Stimulated activated CD4-positive, alpha-beta T cell treated with anti-CD3 and anti-CD28 coated beads, Interleukin-12 subunit alpha, Interleukin-12 subunit beta, amount 100 ng/mL, for 48 hours (primary cell): ENCODE measurements at places on chromosomes 6 and 20.

DNA sequence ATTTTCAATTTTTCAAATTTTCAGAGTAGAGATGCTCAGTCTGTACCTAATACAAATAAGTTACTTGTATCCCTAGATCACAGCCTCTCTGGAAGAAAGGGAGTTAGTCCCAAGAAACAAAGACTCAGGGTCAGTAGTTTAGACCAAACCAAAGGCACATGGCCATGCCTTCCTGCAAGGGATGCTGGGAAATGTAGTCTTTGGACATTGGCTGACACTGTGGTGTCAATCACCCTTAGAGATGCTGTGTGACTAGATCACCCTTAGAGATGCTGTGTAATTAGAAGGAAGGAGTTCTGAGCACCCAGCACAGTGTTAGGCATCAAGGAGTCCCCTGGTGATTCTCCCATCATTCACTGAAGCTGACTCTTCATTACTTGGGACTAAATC lies 202.1 kb downstream of the NFATC2 start:
- no peak for DNase-seq

- DNase-seq: no peak
Observed at GRCh38 chr6:74289884-74290283, 593.9 kb downstream of the CD109 start.

- peak; percentile 40 for DNase-seq
Observed at GRCh38 chr20:31833130-31833930, 12.1 kb downstream of the FOXS1 start.

- no peak for DNase-seq
Observed at GRCh38 chr6:75201021-75201420, 4.8 kb downstream of the COL12A1 start.

DNA sequence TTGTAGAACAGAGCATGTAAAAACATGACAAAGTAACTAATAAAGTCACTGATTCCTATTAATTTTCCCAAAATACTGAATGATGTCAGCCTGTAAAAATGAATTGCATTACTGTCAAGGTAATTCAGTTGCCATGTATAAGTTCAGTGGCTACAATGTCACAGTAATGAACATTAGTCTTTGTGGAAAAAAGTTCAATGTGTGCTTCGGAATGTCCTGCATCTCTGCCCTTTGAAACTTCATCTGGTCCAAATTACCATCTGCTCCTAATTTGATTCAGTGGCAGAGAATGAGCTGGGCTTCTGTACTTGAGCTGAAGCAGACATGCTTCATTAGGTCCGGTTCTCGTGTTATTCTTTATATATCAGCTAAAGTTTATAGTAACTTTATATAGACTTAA lies 567.4 kb downstream of the COL12A1 start:
- no peak for DNase-seq

GRCh38 chr6:12009876-12010634 lies 2.1 kb upstream of the HIVEP1 start:
- no peak for DNase-seq

GRCh38 chr6:38239719-38240451 lies 399.8 kb downstream of the BTBD9 start:
- no peak for DNase-seq

DNA sequence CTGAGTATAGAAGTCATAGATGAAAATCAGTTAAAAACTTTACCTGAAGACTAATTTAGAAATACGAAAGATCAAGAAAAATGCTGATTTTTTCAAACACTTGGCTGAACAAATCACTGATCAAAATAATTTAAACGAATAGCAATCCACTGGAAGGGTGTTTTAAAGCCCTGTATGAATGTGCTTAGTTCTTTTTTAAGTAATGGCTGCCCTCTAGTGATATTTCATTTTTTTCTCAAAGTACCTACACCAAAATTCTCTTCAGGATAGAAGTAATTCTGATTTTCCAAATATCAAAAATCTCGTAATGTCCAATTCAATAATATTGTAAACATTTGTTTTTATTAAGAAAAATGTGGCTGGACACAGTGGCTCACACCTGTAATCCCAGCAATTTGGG lies 32.5 kb downstream of the AKAP7 start:
- DNase-seq: no peak

- no peak for DNase-seq
Observed at GRCh38 chr20:19074828-19075516, 137.5 kb upstream of the SLC24A3 start.

- DNase-seq: no peak
Observed at GRCh38 chr6:47351621-47352020, 41.9 kb upstream of the TNFRSF21 start.

GRCh38 chr20:45833030-45833882 lies at the start of gene SNX21:
Gene SNX21 (plus strand): TSS chr20:45833799. CDS start chr20:45833920, 121 bp downstream.
- peak; percentile 13 for DNase-seq

DNA sequence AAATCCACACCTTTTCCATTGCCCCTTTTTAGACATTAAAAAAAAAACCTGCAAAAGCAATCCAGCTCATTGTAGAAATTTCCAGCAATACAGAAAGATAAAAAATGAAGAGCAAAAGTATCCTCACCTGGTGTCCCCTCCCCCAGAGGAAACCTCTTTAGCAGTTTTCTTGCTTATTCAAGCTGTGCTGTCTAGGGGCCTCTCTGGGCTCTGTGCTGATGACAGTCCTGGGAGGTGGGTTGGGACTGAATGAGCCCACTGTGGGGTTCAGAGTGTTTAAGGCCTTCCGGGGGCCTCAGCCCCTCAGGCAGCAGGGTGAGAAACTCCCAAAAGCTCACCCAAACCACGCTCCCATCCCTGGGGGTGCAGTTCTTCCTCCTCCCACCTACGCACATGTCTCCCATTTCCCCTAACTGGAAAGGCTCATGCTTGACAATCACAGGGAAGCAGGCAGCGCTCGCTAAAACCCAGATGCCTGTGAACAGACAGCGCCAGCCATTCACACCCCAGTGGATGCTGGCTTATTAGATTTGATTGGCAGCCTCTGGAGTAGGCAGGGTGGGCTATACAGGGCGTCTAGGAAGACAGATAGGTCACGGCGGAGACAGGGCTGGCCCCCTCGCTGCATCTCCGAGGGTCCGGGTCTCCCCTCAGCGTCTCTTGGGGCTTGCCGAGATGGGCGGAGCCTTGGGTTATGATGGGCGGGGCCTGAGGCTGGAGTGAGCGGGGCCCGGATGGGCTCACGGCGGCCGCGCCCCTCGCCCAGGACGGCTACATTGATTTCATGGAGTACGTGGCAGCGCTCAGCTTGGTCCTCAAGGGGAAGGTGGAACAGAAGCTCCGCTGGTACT lies 4.6 kb downstream of the GUCA1A start:
- no peak for DNase-seq

DNA sequence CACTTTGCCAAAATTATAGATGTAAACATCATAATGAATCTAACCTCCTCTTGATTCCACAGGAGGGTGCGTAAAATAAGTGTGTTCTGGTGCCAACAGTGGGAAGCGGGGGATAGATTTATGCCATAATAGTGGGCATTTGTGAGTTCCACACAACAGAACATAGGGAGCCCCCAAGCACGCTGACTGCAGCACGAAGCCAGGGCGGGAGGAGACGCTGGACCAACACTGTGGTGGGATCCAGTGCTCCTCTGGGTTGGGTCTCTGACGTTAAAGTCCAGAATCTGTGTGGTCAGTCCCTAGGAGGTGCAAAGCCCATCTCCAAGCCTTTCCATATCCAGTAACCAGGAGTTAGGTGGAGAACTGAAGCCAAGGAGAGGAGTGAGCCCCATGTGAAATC lies 1.8 kb upstream of the TTLL2 start:
- DNase-seq: no peak

DNA sequence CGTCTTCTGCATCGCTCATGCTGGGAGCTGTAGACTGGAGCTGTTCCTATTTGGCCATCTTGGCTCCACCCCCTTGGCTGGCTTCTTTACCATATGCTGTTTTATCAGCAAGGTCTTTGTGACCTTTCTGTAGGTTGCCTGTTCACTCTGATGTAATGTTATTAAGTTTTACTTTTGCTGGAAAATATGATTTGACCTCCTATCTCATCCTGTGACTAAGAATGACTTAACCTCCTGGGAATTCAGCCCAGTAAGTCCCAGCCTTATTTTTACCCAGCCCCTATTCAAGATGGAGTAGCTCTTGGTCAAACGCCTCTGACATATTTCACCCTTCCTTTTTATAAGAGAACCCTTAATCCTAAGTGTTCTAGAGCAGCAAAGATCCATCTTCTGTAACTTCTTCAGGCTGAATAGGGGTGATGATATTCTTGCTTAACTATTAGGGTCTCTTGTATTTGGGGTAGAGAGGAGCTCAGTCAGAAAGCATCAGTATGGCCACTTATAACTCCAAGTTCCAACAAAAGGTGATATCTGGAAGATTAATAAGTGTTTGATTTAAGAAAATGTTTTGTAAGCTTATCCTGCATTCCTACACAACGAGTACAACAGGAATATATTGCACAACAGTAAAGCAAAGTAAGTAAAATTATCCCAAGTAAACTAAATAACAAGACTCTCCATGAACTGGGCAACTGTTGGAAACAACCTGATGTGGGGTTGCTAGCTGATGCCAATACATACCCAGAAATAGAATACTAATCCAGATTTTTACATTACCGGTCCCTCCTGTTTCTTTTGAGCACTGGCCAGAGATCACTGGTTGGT lies 23.1 kb upstream of the HMGN3 start:
- DNase-seq: no peak

DNA sequence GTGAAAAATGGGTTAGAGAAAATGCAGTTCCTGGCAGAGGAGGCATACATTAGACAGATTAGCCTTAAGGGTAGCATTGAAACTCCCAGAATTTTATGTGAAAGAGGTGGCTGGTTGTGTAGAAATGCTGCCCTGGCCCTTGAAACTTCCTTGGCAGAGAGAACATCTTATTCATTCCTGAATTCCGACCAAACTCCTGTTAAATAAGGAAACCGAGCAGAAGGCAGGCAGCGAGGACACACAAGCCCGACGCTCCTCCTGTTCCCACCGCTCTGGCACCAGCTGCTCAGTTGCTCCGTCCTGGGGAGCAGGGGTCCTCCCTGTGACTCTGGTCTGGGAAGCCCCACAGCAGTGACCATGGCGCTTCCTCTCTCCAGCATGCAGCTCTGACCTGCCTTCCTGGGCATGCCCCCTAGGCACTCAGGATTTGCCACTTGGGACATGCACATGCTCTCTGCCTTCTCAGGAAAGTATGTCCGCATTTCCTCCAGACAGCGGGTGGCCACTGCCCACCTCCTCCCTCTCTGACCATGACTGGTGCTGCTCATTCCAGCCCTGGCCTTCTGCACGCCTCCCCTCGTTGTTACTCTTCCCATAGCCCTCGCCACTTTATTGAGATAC lies 35.2 kb upstream of the CLDN20 start:
- DNase-seq: no peak

- no peak for DNase-seq
Observed at GRCh38 chr6:167045828-167046580, 46.8 kb downstream of the CEP43 start.

GRCh38 chr6:86217906-86218305 lies 575.2 kb upstream of the SYNCRIP start:
- no peak for DNase-seq

GRCh38 chr20:32773223-32773622 lies 11.0 kb downstream of the DNMT3B start:
- no peak for DNase-seq

DNA sequence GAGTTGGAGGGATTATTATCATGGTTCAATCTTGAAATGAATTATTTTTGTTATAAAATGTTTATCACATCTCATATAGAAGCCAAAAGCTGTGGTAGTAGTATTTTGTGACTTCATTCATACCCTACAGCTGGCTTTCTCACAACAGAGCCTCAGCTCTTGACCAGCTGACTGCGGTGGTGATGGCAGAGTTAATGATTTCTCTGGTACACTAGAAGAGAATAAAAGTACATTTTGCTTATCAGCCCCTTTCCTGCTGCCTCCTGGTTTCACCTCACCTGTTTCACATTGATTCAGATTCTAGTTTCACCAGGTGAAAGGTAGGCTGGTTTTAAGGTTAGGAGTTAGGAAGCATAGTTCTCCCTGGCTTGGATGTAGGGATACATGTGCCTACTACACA lies 55.7 kb downstream of the AFG1L start:
- DNase-seq: no peak

GRCh38 chr6:17967668-17968518 lies 19.5 kb downstream of the KIF13A start:
- no peak for DNase-seq

GRCh38 chr20:53445321-53445731 lies 148.3 kb downstream of the ZNF217 start:
- no peak for DNase-seq

DNA sequence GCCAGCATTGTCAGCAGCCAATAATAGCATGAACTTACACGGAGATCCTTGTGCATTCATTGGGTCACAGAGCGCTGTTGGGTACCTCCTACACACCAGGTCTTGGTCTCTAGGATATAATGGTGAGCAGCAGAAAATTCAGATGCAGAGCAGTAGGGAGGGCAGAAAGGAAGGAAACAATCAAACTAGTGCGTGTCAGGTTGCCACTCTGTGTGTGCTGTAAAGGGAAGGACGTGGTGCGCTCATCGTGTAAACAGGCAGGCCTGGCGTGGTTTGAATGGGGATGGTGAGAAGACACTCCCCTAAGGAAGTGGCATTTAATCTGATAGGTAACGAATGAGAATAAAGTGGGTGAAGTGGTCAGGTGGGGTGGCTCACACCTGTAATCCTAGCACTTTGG lies 336.4 kb downstream of the CDH26 start:
- DNase-seq: no peak

GRCh38 chr6:69584913-69585729 lies 211.7 kb downstream of the LMBRD1 start:
- no peak for DNase-seq

DNA sequence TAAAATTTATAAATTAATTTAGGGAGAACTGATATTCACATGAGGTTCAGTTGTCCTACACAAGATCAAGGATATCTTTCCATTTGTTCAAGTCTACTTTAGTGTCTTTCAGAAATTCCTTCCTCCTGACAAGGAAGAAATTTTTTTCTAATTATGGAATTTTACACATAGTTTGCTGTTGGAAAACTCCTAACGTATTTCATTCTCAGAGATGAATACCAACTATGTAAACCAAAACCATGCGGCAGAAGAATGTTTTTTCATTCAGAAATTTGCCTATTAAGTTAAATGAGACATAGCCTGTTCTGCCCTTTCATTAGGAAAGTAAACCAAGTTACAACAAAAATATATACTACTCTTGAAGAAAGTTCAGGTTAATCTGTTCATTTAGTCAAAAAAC lies 111.2 kb upstream of the PRDM1 start:
- DNase-seq: no peak

- DNase-seq: no peak
Observed at GRCh38 chr6:74741646-74742045, 464.2 kb downstream of the COL12A1 start.

DNA sequence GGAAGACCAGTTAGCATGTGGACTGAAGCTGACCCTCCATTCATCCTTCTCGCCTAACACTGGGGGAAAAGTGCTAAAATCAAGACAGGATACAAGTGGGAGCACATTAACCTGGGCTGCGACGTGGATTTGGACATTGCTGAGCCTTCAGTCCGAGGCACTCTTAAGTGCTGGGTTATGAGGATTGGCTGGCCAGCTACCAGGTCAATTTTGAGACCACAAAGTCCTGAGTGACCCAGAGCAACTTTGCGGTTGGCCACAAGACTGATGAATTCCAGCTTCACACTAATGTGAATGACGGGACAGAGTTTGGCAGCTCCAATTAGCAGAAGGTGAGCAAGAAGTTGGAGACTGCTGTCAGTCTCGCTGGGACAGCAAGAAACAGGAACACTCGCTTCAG lies 20.7 kb downstream of the FUCA2 start:
- no peak for DNase-seq
